ENCODE measurements at places on chromosomes 4 and X.

DNA sequence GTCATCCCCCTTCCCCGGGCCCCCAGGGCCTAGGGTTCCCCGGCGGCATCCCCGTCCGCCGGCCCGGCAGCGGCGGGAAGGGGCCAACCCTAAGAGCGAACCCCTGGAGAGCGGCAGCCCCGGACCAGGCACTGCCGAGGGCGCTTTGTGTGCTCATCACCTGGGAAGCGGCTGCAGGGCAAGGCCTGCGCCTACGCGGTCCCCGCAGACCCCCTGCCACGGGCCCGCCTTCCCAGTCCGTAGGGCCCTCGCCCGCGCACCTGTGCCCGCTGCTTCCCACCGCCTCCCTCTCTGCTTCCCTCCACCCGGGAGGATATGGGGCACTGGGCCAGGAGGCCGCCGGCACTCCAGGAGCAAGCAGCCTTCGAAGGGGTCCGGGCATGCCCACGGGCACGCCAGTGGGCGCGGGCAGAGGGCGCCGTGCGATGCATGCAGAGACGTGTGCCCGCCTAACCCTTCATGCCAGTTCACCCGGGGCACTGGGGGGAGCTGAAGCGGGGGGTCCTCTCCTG, 2.6 kb downstream of the FLNA start:
- no peak for DNase-seq

- no peak for DNase-seq
Observed at GRCh38 chrX:10176121-10177003, 19.6 kb downstream of the CLCN4 start.

GRCh38 chr4:108244606-108245005, 75.9 kb upstream of the LEF1 start:
- DNase-seq, result no peak

DNA sequence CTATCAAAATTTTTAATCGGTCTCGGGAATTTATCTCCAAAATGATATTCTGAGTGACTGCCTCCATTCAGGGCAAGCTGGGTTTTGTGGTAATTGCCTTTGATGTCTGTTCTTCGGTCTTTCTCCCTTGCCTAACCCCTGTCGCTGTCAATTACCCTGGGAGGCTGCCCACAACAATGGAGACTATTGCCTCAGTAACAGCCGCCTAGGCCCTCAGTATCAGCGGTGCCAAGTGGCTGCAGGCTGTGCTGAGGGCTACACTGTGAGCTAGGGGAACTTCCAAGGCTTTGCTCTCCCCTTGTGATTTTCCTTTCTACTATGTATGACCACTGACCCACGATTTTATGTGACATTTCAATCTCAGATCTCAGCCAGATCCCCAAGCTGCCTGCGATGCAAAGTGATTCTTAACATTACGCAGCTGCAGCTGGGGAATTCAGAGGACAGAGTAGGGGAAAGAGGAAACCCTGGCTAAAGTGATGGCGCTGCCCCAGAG, 36.3 kb upstream of the REST start:
- DNase-seq, result no peak

DNA sequence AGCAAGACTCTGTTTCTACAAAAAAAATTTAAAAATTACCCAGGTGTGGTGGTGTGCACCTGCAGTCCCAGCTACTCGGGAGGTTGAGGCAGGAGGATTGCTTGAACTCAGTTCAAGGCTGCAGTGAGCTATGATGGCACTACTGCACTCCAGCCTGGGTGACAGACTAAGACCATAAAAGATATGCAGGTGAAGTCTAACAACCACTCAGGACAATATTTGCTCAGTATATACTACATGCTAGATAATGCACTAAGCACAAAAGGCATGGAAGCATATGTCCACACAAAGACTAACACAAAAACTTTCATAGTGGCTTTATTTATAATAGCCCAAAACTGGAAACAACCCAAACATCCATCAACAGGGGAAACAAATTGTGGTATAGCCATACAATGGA, 57.7 kb upstream of the TXK start:
- no peak for DNase-seq

DNA sequence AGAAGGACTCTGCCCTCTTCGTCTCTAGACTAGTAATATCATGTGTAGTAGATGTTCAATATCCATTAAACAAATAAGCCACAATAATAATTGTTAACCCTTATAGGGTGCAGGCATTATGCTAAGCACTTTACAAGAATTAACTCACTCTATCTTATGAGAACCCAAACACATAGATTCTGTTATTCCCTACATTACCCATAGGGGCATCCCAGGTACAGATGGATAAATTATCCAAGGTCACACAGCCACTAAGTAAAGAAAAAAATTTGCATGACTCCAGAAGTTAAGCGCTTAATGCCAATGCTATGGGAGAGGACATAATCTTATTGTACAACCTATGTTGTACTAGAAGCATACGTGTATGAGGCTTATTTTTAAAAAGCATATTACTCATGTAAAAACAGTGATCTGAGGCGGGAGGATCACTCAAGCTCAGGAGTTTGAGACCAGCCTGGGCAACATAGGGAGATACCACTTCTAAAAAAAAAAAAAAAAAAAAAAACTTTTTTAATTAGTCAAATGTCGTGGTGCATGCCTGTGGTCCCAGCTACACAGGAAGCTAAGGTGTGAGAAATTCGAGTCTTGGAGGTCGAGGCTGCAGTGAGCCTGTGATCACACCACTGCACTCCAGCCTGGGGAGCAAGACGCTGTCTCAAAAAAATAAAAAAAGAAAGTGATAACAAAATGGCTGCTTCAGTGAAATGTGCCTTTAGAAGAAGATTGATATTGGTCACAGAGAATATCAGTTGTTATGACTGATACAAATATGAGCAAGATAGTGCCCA, 13.6 kb downstream of the LDB2 start:
- no peak for DNase-seq

- no peak for DNase-seq
Observed at GRCh38 chr4:62656006-62656405, 1455.9 kb downstream of the ADGRL3 start.

DNA sequence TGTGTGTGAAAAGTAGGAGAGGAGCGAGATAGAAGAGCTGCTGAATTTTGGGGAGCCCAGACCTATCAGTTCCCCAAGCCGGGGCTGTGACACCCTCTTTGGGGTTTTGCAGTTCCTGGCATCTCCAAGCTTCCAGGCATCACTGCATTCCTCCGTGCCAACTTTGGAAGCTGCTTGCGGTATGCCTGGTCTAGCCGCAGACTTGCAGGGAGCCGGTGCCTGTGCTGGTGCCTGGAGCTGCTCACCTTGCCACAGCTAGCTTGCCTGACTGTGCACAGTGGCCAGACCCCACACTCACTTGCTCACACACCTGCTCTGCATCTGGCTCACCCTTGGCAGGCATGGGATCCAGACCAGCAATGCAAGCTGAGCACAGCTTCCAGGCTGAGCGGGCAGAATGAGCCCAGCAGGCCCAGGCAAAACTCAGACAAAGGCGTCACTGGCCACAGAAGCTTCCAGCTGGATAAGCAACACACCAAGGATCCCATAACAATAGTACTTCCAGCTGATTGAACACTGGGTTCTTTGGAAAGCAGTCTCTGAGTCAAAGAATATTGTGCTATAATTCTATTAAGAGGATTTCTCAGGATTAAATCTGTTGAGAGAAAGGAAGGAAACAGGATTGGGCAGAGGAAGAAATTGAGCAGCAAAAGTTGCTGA, 390.9 kb downstream of the TEX13C start:
- DNase-seq, result no peak

DNA sequence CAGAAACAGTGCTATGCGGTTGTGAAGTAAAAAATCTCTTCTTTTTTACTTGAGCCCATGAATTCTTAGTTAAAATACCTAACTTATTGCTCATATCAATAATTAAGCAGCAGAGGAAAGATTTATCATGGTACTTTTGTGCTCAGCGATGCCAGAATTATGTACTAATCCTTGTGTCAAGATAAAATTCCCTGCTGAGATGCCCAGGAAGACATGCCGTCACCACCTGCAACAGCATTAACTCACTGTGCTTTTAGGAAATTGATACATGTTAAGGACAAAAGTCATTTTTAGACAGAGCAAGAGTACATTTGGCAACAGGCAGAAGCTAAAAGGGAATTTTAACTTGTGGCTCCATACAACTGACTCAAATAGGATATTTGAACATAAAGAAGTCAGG, 138.9 kb downstream of the NPNT start:
- no peak for DNase-seq

DNA sequence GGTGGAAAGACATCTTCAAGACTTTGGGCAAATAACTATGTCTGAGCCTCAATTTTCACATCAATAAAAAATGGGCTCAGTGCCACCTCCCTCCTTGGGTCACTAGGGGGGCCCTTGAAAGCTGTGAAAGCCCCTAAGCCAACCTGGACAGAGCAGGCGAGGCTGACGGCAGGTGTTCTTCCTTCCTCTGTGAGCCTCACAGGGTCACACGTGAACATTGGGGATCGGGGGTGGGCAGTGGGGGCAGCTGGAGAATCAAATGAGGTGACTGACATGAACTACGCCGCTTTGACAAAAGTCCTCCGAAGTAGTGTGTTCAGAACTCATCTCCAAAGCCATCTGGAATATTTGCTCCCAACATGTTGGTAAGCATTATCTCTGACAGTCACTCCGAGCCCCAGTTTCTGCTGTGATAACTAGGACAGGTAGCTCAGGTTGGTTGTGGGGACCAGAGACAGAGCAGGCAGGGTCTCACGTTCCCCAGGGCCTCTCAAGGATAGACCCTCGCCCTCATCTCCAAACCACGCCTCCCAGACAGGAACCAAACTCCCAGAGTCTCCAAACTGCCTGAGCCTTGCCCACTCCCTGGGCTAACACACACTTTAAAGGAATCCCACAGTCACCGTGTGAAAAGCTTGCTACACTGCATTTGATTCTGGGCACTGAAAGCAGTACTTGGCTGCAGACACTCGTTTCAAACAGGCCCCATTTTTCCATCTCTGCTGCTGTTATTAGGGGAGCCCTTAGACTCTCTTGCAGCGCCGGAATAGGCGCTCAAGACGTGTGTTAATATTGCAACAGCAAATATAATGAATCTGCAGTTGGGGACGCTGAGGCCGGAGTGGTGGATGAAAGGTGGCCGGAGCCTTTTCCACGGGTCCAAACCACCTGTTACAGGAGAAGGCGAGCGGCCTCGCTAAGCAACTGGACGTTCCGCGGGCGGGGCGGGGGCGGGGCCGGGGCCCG, 717 bp upstream of the WFS1 start:
- no peak for DNase-seq

- no peak for DNase-seq
Observed at GRCh38 chrX:155231163-155231562, 14.9 kb downstream of the VBP1 start.

DNA sequence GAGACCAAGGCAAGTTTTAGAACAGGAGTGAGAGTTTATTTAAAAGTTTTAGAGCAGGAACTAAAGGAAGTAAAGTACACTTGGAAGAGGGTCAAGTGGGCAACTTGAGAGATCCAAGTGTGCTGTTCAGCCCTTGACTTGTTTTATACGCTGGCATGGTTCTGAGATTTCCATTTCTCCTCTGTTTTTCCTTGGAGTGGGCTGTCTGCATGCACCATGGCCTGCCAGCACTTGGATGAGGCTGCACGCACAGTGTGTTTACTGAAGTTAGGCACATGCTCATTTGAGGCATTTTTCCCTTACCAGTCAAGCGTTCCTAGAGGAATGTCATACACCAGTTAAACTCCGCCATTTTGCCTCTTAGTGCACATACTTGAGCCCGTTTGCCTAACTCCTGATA, 8.7 kb upstream of the ZNF674 start:
- DNase-seq, result no peak

DNA sequence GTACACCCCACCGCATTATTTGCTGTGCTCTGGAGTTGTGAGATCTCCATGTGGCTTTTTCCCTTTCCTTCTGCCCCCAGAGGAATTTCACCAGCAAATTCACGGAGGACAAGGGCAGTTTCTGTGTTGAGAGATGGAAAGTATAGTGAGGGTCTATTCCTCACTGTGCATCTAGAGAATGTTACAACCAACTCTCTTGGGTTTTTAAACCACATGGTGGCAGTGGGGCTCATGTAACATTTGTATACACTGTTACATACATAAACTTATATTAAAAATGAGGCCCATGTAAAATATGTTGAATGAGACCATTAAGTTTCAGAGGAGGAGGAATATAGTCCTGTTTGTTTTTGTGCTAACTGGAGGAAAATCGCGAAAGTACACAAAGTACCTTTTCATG, 909 bp upstream of the PRKG2 start:
- DNase-seq, result no peak

- no peak for DNase-seq
Observed at GRCh38 chrX:96979766-96980165, 96.1 kb downstream of the RPA4 start.

DNA sequence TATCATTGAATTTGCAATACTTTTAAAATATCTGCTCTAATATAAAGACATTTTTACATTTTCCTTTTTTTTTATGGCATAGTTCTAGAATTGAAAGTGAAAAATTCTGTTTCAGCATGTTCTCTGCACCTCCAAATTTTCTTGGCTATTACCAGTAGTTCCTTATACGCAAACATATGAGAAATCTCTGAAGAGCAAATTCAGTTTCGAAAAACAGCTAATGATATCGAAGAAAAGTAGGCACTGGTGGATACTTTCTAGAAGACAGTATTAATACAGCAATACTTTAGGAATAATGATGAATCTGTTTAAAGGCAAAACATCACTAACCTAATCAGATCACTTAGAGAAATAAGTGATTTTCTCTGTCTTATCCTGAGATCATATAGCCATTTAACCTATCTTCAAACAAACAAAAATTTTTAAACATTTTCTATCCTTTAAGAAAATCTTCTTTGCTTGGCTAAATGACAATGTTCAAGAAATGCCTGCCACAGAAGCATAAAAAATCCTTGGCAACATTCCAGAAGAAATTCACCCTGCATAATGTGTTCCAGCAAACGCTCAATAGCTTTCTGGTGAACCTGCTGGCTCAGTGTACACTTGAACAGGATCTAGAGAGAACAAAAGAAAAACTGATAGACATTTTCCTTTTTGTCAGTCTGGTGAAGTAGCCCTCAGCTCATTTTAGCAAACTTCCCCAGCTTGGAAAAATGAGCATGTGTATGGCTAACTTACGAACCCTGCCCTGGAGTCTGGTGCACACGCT, 51.2 kb upstream of the KLF3 start:
- no peak for DNase-seq

DNA sequence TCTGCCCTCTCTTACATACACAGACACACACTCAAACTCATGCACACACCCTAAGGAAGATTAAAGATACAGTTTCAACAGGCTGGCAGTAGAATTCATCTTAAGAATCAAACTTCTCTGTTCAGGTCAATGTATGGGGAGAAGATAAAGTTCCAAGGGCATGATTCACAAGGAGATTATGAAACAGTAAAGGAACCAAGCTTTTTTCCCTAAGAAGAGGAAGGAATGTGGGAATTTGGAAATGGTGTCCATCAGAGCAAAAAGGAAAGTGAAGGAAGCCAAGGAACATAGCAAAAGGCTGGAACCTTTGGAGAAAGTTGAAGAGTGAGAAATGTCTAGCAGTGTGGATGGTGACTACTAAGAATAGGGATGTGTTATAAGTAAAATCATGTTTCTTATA, 191.0 kb upstream of the NPY2R start:
- DNase-seq, result no peak

DNA sequence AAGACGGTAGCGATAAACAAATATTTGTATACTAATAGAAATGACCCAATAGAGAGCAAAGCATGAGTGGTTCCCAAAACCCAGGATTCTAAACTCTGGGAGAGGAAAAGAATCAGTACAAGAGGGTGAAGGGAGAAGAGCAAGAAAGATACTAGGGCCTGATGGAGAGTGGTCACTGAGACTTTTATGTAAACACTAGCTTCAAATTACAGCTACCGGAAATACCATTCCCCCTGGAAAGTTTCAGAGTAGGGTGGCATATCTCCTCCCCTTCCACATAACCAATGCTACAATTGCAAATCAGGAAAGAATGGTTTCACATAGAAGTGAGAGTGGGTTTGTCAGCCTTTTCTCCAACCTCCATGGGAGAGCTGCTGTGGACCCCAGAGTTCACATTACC, 77.1 kb downstream of the EIF4E start:
- DNase-seq, result no peak
